ENCODE measurements at places on chromosomes 7 and 10.

GRCh38 chr10:34731885-34732701 is 83.0 kb downstream of the PARD3 start:
- DNase-seq = no peak

DNA sequence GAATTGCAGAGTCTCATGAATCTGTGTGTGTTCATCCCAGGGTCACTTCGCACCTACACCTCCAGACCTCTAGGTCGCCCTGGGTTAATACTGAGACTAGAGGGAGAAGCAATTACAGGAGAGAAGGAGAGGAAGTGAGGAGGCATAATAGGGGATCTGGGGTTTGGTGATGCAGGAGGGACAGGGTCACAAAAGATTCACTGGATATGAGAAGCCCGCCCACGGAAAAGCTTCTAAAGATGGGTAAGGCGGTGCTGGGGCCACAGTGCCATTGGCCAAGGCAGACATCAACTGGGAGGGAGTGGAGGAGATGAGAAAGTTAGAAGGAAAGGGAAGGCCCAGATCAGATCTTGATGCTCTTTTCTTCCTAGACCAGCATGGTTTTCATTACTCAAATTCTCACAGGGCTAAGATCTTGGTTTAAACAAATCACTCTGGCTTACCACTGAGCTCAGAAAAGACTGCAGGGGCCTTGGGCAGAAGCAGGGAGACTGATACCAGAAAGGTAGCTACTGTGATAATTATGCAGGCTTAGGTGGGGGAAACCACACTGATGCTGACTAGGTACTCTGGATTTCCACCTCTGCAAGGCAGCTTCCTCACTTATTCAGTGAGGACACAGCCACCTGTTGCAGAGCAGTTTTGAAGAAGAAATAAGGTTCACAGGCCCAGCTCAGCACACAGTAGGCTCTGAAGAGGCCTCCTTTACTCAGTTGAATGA is 17.4 kb upstream of the ZNF273 start:
- DNase-seq = no peak

DNA sequence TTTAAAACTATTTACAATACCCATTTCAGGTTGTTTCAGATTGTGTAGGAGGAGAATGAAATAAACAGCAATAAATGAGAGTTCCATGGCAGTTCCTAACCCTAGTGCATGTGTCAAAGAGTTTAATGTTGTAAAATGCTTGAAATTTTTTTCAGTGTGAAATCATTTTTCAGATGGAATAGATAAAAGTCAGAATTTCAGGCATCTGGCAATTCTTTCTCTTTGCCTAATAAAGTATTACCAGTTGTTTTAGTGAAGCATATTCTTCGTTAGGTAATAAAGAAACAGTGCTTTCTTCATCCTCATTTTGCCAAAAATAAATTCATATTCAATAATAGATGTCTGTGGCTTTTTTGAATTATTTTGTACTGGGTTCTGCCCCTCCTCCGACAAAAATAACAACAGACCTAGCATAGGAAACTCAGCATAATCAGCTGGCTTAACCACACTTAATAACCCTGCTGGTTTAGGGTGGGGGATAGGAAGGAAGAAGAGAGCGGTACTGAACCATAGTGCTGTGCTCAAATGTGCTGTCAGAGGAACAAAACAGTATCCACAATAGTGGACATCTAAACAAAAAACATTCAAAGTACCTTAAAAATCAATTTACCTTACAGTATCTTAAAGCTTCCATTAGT is 39.1 kb downstream of the MINDY3 start:
- no peak for DNase-seq

DNA sequence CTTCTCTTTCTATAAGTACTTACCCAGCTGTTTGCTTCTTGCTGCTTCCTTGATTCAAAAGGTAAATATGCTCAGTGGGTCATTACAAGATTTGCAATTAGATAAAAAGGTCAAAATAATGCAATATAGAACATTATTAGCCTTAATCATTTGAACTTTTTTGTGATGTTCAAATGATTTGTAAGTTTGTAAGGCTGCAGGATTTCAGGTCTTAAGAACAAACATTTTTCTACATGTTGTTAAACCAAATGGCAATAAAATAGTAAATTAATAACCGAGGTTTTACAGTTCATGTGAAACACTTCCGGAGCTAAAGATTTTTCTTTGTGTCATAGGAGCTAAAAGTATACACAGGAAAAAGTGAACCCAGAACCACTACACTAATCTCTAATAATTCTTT is 16.2 kb upstream of the SCIN start:
- no peak for DNase-seq

DNA sequence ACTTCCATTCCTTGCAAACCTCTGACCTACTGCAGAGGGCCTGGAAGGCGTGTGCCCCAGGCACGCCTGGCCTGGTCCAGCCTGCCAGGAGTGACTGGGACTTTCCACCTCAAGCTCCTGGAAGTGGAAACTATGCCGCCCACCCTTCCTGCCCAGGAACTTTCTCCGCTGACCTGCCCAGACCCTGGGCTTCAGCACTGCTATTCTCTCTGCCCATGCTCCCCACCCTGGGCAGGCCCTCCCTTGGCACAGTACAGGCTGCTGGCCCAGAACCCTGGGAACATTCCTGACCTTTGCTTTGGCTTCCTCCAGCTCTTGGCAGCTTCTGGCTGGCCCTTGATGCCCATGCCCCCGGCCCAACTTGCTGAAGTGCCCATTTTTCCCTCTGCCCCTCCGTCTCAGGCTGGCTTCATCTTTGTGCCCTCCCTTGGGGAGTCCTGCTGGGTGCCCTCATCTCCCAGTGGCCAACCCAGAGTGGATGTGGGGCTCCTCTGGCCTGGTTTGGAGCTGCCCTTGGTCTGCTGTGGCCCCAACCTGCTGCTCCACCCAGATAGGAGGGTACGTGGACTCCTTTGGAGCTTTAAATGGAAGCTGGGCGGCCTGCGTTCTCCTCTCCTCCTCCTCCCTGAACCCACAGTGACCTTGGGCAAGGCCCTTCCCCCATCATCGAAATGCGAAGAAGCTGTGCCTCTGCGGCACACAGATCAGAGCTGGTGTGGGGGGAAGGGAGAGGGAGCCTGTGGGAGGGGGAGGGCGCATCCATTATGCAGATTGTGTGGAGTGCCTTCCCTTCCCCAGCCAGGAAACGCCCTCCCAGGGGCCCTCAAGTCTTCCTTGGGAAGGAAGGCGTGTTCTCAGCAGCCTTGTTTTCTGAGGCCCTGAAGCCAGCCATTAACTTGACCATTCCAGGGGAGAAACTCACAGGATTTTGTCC is 3.4 kb downstream of the MMRN2 start:
- DNase-seq = no peak

- no peak for DNase-seq
These were observed 40.4 kb downstream of the KCTD7 start for GRCh38 chr7:66669088-66669487.

- DNase-seq = no peak
These were observed 155.2 kb upstream of the NRP1 start for GRCh38 chr10:33489501-33490176.

DNA sequence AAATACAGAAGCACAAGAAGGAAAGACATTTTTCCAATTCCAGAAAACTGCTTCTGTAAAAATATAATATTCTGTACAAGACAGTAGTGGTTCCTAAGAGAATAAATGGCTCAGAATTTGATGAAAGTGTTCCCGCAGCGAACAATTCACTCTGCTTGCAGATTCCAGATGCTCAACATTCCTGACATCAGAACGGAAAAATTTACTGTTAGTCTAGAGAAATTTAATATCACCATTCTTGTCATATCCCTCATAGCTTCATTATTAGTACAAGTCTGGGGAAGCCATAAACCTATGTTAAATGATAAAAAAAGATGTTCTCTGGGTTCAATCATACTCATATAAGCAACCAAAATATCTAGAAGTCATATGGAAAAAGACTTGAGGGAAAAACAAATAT is 83.6 kb downstream of the MPP7 start:
- no peak for DNase-seq

DNA sequence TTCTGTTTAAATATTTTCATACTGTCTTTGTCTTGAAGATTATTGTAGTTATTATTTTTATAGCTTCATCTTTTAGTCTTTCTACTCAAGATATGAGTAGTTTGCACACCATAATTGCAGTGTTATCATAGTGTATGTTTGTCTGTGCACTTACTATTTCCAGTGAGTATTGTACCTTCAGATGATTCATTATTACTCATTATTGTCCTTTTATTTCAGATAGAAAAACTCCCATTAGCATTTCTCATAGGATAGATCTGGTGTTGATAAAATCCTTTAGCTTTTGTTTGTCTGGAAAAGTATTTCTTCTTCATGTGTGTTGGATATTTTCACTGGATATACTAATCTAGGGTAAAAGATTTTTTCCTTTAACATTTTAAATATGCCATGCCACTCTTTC is 646.2 kb upstream of the GRM3 start:
- no peak for DNase-seq

DNA sequence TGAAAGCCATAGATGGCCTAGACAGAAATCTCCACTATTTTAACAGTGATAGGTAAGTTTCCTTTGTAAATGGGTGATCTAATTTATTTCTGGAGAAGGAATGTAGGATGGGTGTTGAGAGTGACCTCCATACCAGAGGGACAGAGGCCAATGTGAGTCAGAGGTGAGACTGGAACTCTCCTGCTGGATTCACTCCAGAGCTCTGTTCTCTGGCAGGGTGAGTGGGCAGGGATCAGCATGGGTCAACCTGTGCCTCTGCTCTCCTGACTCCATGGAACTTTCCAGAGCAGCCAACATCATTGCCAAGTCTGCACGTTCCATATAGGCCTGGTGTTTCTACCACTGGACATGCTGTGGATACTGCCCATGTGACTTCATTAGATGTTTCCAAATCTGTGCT is 11.4 kb downstream of the AKR1C3 start:
- DNase-seq = no peak

DNA sequence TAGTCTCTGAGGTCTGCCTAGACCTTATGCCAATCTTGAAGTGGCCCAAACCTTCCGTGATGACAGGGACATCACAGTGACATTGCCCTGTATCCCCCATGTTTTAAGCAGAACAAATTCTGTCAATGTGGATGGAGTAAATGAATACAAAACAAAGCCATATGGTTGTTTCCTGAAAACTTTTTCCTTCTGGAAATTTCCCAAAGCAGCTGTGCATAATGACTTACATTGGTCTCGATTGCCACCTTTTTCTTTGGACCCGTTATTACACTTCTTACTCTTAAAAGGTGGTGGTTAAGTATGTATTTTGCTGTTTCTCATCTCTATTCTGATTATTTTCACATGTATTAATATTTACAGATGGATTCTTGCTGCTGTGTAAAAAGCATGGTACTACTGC is 411.2 kb upstream of the KLF6 start:
- no peak for DNase-seq

DNA sequence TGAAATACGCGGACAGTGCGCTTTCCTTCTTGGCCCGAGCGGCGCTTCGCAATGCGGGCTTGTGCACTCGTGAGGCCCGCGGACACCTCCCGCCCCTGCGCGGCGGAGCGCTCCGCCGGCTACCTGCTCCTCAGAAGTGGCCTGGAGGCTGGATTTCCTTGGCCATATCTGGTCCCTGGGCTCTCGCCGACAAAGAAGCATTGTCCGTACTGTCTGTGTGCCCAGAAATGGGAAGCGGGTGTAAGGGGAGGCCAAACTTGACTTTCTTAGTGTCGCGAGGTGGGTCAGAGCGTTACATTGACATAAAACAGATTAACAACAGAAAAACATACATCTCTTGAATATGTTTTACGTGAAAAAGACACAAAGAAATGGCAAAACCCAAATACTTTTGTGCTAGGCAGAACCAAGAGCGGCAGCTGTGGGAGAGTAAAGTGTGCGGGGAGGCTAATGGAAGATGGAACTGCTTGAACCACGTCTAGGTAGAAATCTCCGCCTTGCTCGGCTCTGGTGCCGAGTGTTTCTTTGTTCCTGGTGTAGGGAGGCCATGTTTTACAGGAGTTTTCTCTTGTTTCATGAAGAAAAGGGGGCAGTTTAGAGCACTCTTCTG is 1.4 kb downstream of the LANCL2 start:
- no peak for DNase-seq

GRCh38 chr10:3102720-3103427 is 35.5 kb downstream of the PFKP start:
- no peak for DNase-seq

DNA sequence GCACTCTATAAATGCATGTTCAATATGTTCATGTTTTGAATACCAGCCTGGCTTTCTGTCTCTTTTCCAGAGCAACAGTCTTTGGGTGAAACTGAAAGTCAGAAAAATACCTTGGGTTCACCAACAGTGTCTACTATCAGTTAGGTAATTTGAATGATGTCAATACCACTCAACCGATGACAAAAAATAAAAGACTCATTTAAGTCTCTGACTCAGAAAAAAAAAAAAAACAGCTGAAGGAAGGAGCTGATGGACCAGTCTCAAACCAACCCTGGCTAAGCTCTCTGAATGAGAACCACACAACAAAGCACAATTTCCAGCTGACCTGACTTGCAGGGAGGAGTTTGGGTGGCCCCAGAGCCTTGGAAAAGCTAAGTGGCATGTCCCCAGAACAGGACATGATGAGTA is 42.5 kb downstream of the ABLIM1 start:
- DNase-seq = no peak

DNA sequence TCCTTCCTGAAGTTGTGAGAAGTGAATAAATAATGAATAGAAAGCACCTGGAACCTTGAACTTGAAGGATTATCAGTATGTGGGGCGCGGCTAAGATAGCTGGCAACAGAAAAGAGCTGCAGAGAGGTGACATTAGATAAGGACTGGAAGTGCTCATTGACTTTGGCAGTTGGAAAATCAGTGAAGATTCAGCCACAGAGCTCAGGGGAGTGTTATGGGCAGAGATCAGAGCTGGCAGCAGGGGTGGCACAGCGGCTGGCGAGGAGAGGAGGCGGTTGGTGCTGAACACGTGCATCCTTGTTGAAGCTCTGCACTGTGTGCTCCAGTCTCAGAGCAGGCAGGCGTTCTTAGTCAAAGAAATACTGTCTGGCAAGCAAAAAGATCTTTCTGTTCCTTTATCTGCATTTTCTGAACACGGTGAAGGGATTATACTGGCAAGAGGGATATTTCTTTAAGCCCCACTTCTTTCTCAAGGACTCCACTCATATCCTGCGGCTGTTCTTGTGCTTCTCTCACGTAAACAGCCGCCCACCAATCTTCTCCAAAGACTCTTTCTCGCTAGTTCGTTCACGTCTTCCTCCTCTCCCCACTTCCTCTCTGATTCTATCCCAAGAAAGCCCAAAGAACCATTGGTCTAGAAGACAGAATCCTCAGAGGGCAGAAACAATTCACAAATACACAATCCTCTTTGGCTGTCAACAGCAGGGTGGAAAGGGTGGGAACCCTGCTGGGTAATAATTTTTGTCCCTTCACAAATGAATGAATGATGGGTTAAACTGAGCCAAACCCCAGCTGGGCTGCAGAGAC is 38.6 kb upstream of the ADD3 start:
- no peak for DNase-seq

DNA sequence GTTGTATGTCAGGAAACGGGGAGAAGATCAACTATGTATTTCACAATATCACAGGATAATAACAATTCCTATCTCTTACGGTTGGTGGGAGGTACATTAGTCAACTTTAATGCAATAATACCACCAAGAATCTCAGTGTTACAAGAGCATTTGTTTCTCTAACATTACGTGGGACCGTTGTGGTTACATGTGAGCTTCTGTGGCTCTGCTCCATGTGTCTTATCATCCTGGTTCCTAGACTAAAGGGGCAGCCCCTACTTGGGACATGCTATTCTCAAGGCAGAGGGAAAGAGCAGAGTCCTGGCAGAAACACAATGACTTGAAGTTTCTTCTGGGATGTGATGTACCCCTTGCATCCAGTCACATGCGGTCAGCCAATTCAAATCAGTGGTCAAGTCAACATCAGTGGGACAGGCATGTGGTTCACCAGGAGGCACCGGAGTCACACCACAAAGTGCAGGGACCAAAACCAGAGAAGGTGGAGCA is 2.5 kb upstream of the ZNF22 start:
- DNase-seq = no peak

- DNase-seq = no peak
These were observed 125.9 kb downstream of the CFTR start for GRCh38 chr7:117605712-117606111.
